ENCODE measurements at places on chromosomes 7 and 10.

DNA sequence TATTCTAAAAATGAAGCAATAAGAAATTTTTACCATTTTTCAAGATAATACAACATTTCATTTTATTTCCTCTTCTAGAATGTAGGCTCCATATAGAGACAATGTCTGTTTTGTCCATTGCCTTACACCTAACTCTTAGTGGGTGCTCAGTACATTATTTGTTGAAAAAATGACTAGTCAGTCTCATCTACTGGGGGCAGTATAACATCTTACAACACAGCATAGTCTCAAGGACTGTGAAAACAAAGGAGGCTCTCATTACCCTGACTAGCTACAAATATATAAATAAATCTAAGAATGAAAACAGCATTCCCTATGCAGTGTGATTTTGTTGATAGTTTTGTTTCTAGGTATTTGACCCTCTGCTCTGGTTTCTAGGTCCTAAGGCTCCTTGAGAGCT, 11.6 kb downstream of the CRPPA start:
- no peak overlapping the region for H3K27ac ChIP-seq
- no peaks in the 10 kb centered on the region for H3K36me3 ChIP-seq
- DNase-seq = no peak
- no peak overlapping the region for H3K4me3 ChIP-seq
- no peaks in the 10 kb centered on the region for H3K27me3 ChIP-seq

DNA sequence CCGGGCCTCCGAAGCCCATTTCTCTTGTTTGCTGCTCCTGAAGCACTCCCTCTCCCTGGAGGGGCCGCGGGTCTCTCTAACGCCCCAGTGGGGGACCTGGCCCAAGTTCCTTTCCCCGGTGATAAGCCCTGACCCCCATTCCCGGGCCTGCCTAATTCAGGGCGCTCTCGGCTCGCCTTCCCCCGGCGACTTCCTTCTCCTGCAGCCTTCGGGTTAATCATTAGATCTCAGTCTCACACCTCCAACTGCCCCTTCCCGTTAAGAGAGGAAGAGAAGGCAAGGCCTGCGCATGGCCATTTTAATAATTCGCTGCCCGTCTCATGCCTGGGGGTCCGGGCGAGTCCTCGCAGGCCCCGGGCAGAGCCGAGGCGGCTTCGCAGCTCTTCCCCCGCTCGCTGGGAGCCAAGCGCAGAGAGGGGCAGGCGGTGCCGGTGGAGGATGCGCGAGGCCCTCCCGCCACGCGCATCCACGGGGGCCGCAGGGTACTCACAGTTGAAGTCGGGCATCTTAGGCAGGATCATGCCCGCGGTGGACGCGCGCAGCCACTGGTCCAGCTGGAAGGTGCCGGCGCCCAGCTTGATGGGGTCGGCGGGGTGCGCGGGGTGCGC, 1.2 kb downstream of the MNX1 start:
- H3K27ac ChIP-seq = no peak overlapping the region
- H3K4me1 ChIP-seq = peaks cover 18% of the 10 kb centered on the region
- no peak overlapping the region for H3K4me3 ChIP-seq
- no peak for DNase-seq
- peaks cover 67% of the 10 kb centered on the region for H3K27me3 ChIP-seq

DNA sequence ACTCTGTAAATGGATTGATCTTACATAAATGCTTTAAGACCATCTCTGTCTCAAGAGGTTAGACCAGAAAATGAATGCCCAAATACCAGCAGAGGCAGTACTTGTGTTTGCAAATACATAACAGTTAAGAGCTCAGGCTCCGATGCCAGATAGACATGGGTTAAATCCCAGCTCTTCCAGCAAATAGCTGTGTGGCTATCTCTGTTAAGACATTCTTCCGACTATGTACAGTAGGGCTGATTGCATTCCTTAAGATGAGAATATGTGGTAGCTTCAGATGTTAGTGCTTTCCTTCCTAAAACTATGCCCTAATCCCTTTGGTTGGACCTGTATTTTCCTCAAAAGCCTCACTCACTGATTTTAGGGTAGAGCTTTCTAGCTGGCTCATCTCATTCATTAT, 2.2 kb downstream of the IDE start:
- H3K4me1 ChIP-seq = peaks cover 53% of the 10 kb centered on the region
- peaks cover 10% of the 10 kb centered on the region for H3K36me3 ChIP-seq
- no peak overlapping the region for H3K27ac ChIP-seq
- no peaks in the 10 kb centered on the region for H3K27me3 ChIP-seq

- no peaks in the 10 kb centered on the region for H3K36me3 ChIP-seq
- no peaks in the 10 kb centered on the region for H3K4me1 ChIP-seq
- H3K27ac ChIP-seq = no peak overlapping the region
- DNase-seq = no peak
Measured at GRCh38 chr7:102914585-102914984, 1.8 kb downstream of the LRRC17 start.

- H3K36me3 ChIP-seq = no peaks in the 10 kb centered on the region
- DNase-seq = no peak
- no peaks in the 10 kb centered on the region for H3K27me3 ChIP-seq
- H3K27ac ChIP-seq = no peak overlapping the region
Measured at GRCh38 chr7:112104120-112104519, 102.1 kb downstream of the DOCK4 start.

DNA sequence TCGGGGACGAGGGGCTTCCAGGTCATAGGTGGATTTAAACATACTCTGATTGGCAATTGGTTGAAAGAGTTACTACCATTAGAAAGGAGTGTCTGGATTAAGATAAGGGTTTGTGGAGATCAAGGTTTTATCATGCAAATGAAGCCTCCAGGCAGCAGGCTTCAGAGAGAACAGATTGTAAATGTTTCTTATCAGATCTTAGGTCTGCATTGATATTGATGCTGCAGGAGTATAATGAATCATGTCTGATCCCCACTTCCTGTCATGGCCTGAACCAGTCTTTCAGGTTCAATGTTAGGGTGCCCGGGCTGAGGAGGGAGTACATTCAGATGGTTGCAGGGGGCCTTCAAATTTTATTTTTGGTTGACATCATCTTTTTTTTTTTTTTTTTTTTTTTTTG, 51.4 kb downstream of the SH3PXD2A start:
- no peaks in the 10 kb centered on the region for H3K27me3 ChIP-seq
- DNase-seq = peak; percentile 29
- H3K27ac ChIP-seq = peak overlapping the region; percentile 55

GRCh38 chr10:13315361-13315760, 15.5 kb upstream of the PHYH start:
- DNase-seq = no peak
- no peaks in the 10 kb centered on the region for H3K4me1 ChIP-seq
- H3K4me3 ChIP-seq = no peak overlapping the region
- H3K27me3 ChIP-seq = no peaks in the 10 kb centered on the region
- H3K27ac ChIP-seq = no peak overlapping the region

- peaks cover 8% of the 10 kb centered on the region for H3K27me3 ChIP-seq
- H3K36me3 ChIP-seq = no peaks in the 10 kb centered on the region
- no peak overlapping the region for H3K27ac ChIP-seq
- H3K4me1 ChIP-seq = no peaks in the 10 kb centered on the region
- H3K4me3 ChIP-seq = no peak overlapping the region
- no peak for DNase-seq
Measured at GRCh38 chr7:28346676-28347363, 65.5 kb upstream of the CREB5 start.
